ENCODE measurements at places on chromosomes 4 and X. TPM values are rescaled to one million over a fixed set of nuclear protein-coding genes. Genes with fewer than 3 reads are reported as not detected.

PDZD4 gene
- total RNA-seq, result 0.99 TPM

ZCCHC12 gene
- total RNA-seq, result not detected

XAGE2 gene
- total RNA-seq, result not detected

TGIF2LX gene
- not detected for total RNA-seq

DRP2 gene
- total RNA-seq, result 0.34 TPM

TMEM47 gene
- not detected for total RNA-seq

STPG2 gene
- total RNA-seq, result not detected

TCEAL2 gene
- not detected for total RNA-seq

PHEX gene
- 32.6 TPM for total RNA-seq

KLKB1 gene
- total RNA-seq, result not detected

HTN1 gene
- total RNA-seq, result not detected

XG gene
- not detected for total RNA-seq

ASMT gene
- total RNA-seq, result 3.3 TPM

MSANTD1 gene
- 0.21 TPM for total RNA-seq

RLIM gene
- total RNA-seq, result 34.8 TPM

CCKAR gene
- total RNA-seq, result not detected

UCHL1 gene
- 2.3 TPM for total RNA-seq

NDP gene
- total RNA-seq, result not detected

TSPAN7 gene
- 0.23 TPM for total RNA-seq

ARHGAP4 gene
- 113 TPM for total RNA-seq

KLHL4 gene
- total RNA-seq, result 0.11 TPM

SLC9B1 gene
- 0.82 TPM for total RNA-seq

ZNF630 gene
- total RNA-seq, result 2.0 TPM

RTL9 gene
- not detected for total RNA-seq

CXCL3 gene
- total RNA-seq, result not detected

PFKFB1 gene
- total RNA-seq, result 0.67 TPM

LPAR4 gene
- total RNA-seq, result 0.06 TPM

RHOH gene
- 122 TPM for total RNA-seq

BMX gene
- total RNA-seq, result not detected

RIPPLY1 gene
- not detected for total RNA-seq

GAGE12H gene
- total RNA-seq, result not detected

BEX1 gene
- 0.44 TPM for total RNA-seq

EMCN gene
- not detected for total RNA-seq

GLRA3 gene
- not detected for total RNA-seq

EDNRA gene
- total RNA-seq, result not detected

CLNK gene
- total RNA-seq, result 0.06 TPM

ERAS gene
- 0.29 TPM for total RNA-seq

PAGE2 gene
- total RNA-seq, result not detected

ATP10D gene
- total RNA-seq, result 6.9 TPM

FRAS1 gene
- not detected for total RNA-seq

MAGEA1 gene
- total RNA-seq, result not detected

LRAT gene
- total RNA-seq, result not detected

UGT2A1 gene
- not detected for total RNA-seq

MAGEA9B gene
- total RNA-seq, result not detected

FMR1NB gene
- not detected for total RNA-seq

SEC24B gene
- 27.7 TPM for total RNA-seq

LEF1 gene
- total RNA-seq, result 48.5 TPM

HOPX gene
- 151 TPM for total RNA-seq

PAGE2B gene
- not detected for total RNA-seq
